Activated naive CD8-positive, alpha-beta T cell treated with anti-CD3 and anti-CD28 coated beads for 36 hours (primary cell): ENCODE measurements at places on chromosomes 1 and 21. TPM values are rescaled to one million over a fixed set of nuclear protein-coding genes. Genes with fewer than 3 reads are reported as not detected.
A peak's percentile ranks its signal among the peaks of the same experiment; 100 is the strongest.

DNA sequence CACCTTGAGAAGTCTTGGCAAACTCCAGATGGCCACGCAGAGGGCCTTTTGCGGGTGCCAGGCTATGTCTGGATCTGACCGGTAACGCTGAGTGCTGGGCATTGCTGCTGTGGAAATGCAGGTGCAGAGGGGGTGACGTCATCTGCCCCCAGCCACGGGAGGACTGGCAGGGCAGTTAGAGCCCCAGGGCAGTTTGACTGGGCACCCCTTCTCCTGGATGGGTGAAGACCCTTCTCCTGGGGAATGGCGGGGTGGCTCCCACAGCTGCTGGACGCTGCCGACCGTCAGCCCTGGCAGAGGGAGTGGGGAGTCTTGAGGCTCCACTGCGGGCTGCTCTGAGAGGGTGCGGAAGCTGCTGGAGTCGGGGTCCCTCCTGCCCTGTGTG is 12.6 kb upstream of the EDN2 start:
- H3K4me3 ChIP-seq: no peak overlapping the region
- peaks cover 11% of the 10 kb centered on the region for H3K4me1 ChIP-seq
- H3K27me3 ChIP-seq: peaks cover 27% of the 10 kb centered on the region
- no peak for DNase-seq
- H3K27ac ChIP-seq: no peak overlapping the region
- H3K36me3 ChIP-seq: no peaks in the 10 kb centered on the region

DNA sequence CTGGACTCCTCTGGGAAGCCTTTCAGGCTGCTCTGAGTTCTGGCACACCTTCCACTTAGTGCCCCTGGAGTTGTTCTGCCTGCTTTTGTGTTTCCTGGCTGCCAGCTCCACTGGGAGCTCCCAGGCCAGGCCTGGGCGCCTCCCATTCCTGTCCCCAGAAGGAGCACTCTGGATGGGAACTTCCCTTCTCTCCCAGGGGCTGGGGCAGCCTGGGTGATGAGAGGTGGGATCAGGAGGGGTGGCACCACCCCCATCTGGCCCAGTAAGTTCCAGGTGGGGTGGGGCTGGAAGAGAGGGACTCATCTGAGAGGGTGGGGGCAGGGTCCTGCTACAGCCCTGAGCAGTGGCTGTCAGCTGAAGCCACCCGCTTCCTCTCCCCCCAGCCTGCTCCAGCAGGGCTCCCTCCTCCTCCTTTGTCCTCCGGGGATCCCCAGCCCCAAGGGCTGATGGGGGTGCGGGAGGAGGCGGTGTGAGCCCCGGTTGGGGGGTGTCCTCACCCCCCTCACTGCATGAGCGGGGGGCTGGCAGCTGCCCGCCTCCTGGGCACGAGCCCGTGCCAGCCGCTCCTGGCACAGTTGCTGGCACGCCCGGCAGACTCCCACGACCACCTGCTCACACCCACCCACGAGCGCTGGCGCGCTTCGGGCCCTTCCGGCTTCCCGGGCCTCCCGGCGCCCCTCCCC is 4.7 kb downstream of the FOXO6 start:
- peaks cover 11% of the 10 kb centered on the region for H3K4me1 ChIP-seq
- peak overlapping the region; percentile 43 for H3K27ac ChIP-seq
- H3K4me3 ChIP-seq: peak overlapping the region; percentile 49

GRCh38 chr1:74763807-74764206 is 30.9 kb downstream of the TYW3 start:
- H3K4me3 ChIP-seq: no peak overlapping the region
- H3K27ac ChIP-seq: peak overlapping the region; percentile 55
- H3K4me1 ChIP-seq: peaks cover 13% of the 10 kb centered on the region
- no peaks in the 10 kb centered on the region for H3K27me3 ChIP-seq

DNA sequence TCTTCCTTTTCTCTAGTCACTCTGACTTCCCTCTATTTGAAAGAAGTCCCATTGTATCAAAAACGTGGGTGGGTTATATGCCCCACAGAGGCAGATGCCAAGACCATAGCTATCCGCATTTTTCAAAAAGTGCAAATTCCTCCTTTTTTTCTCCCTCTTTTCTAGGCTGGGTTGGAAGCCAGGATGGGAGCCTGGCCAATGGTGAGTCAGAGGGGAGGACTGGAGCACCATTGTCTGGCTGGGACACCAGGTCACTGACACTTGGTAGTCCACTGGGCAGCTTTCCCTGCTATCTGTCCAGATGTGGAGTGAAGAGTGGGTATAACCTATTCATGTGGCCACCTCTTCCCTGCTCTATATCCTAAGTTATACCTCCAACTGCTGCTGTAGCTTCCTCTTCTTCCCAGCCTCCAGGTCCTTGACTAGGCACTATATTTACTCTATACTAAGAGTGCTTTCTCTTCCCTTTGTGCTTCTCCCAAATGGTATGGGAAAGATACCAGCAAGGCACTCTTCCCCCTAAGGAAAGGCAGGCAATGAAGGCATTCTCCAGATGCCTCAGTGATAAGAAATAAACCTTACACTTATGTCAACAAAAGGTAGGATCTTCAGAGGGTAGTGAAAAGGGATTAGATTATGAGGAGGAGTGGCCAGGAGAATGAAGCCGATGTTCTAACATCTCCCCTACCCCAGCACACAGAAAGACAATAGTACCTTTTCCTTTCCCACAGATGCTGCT is 12.9 kb downstream of the PI4KB start:
- H3K4me1 ChIP-seq: peaks cover 54% of the 10 kb centered on the region
- no peak for DNase-seq
- no peaks in the 10 kb centered on the region for H3K27me3 ChIP-seq

DNA sequence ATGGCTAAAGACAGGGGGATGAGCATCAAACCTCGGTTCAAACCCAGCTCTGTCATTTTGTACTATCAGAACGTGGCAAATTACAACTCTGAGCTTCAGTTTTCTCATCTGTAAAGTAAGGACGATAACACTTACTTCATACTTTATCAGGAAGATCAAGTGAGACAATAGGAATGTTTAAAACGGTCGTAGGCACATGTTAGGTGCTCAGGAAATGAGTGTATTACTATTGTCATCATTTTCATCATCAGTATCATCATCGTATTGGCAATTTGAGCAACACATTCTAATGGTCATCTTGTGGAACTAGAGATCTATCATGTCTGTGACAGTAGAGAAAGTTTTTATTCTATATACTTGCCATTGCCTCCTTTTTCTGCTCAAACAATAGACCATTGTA is 22.1 kb upstream of the GADD45A start:
- DNase-seq: no peak
- H3K36me3 ChIP-seq: no peaks in the 10 kb centered on the region
- H3K4me1 ChIP-seq: no peaks in the 10 kb centered on the region
- peaks cover 20% of the 10 kb centered on the region for H3K27me3 ChIP-seq

Gene RNF186
- total RNA-seq: not detected

Gene DIRAS3
- 0.52 TPM for total RNA-seq

Gene ADSS2
- 66.1 TPM for total RNA-seq
